ENCODE measurements at places on chromosomes 3 and 15.
A peak's percentile ranks its signal among the peaks of the same experiment; 100 is the strongest.

GRCh38 chr15:49848807-49849206, 228.0 kb downstream of the DTWD1 start:
- DNase-seq = no peak

DNA sequence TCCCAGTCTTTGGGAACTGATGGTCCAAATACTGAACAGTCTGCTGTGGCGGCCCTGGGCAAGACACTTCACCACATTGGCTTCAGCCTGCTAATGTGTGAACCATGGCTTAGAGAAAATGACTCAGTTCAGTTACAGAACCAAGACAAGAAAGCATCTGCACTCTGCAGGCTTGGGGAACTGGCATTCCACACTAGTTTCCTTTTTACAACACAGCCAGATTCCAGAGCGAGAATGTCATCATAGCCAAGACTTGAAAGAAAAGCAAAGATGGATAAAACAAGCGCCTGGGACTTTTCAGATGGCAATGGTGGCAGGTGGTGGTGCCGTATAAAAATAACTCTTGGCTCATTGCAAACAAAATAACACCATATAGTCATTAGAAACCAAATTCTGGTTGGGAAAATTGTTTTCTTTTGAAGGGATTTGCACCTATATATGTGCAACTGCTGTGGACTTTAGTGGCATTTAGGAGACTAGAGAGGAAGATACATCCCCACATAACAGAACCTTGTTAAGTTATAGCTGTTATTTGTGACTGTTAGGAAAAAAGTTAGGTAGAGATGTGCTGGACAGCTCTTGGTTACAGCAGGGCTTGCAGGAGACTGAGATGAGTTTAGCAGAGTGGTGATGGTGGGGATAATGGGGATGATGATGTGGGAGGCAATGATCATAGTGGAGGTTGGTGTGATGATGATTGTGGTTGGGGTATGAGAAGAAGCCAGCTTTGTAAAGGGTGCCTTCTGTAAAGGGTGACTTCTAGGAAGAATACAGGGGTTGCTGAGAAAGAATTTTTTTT, 273.6 kb downstream of the THRB start:
- peak; percentile 32 for DNase-seq

- no peak for DNase-seq
These were observed 284.8 kb downstream of the TUSC7 start for GRCh38 chr3:116994351-116994879.

- no peak for DNase-seq
These were observed 188.5 kb upstream of the TLE3 start for GRCh38 chr15:70286113-70286806.

DNA sequence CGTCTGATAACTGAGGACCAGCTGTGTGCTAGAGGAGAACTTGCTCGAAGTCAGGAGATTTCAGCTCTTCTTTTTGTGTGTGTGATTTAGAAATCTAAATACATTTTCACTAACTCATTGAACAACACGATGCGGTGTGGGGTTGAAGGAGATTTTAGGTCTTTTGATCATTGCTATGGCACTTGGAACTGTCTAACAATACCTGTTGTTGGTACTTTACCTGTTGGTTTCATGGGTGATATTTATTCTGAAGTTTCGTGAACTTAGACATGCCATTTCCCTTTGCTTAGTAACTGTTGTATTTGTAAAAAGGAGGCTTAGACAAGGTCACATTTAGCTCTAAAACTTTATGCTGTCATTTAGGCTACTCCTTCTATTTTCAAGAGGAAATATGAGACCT, 99.9 kb downstream of the ITPR1 start:
- DNase-seq = no peak

DNA sequence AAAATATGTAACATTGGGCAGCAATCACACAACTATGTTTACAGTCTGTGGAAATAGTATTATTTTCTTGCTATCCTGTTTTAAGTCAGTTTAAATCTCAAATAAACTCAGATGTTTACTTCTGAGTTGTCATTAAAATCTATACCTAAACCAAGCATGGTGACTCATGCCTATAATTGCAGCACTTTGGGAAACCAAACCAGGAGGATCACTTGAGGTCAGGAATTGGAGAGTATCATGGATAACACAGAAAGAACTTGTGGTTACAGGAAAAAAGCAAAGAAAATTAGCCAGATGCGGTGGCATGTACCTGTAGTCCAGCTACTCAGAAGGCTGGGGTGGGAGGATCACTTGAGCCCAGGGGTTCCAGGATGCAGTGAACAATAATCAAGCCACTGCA, 631.6 kb upstream of the EPHA6 start:
- DNase-seq = no peak

GRCh38 chr3:148036331-148036876, 627.2 kb downstream of the ZIC1 start:
- no peak for DNase-seq

GRCh38 chr3:151319628-151320027, 3.0 kb upstream of the GPR87 start:
- no peak for DNase-seq

GRCh38 chr15:98884894-98885293, 122.7 kb downstream of the PGPEP1L start:
- DNase-seq = no peak

DNA sequence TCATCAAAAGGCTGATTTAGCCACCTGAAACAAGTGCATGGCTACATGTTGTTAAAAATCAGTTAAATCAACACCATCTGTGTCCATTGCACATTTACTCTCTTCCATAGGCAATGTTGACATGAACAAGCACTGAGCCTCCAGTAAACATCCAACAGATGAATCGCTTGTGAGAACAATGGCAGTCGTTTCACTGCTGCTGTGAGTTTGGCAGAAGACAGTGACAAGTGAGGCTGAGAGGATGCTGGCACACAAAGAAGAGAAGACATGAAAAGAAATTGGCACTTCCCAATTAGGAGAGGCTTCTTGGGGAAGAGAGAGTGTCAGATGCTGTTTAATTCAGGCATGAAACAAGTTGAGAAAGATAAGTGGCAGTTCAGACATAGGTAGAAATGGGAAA, 227.4 kb upstream of the STT3B start:
- DNase-seq = no peak

GRCh38 chr3:195102609-195103467, 168.1 kb downstream of the XXYLT1 start:
- DNase-seq = peak; percentile 47

- DNase-seq = no peak
These were observed 407.3 kb upstream of the CBLB start for GRCh38 chr3:106276151-106276550.

All from brain pericyte (primary cell).